ENCODE measurements at places on chromosomes 3 and 15.

DNA sequence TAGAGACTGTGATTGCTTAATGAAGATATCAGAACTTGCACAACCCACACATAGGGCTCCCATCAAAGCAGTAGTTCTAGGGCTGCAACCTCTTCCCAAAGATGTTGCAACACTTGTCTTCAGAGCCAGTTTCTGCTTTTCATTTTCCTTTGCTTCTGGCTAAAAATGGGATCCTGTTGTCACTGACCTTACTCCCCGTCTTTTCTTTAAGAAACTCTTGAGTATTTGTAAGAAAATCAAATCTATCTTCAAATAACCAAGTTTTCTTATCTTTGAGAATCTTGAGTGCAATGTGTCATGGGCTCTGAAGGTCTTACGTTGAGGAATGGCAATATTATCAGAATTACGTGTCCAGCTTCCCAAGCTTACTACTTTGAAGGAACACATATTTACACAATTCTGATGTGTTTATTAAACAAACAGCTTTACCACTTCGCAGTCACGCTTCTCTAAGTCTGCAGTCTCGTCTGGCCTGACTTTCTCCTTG is 24.1 kb downstream of the CACNA1D start:
- DNase-seq, result no peak

GRCh38 chr15:49135342-49135857 is 20.0 kb downstream of the COPS2 start:
- no peak for DNase-seq

- DNase-seq, result no peak
Measured at GRCh38 chr15:63369781-63370180, 11.9 kb downstream of the CA12 start.

DNA sequence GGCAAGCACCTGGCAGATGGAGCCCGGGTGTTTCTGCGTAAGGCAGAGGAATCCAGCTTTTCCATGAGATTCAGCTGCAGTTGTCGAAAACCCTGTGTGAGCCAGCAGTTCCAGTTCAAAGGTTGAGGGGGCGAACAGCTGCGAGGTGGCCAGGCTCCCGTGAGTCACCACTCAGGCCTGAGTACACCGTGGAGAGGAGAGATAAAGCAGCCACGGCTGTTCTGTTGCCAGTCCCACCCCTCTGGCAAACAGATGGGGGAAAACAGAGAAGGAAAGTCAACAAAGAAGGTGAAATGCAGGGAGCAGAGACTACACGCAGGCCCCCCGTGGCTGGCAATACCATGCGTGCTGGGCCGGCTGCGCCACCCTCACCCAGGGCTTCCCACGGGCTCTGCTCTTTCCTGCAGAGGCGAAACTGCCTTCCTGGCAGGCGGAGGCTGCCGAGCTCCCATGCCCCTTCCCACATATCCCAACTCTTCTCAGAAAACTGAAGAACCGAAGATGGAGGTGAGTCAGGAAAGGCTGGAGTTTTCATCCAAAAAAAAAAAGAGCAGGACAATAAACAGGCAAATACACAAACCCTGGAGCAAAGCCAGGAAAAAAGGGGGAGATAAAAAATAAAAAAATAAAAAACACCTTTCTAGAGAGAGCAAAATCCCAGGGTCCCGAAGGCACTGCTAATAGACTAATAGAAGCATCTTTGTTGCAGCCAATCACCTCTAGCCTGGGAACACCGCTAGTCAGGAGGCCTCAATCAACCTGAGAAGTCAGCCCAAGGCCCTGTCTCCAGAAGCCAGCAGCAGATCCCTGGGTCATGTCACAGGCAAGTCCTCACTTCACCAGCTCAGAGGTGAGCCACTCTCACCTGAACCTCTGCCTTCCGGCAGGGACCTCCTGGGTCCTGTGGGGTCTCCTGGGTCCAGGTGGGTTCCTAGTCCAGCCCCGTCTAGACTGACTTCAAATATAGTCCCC is 37.7 kb downstream of the FAM174B start:
- no peak for DNase-seq

GRCh38 chr3:18559331-18559842 is 134.2 kb upstream of the SATB1 start:
- peak; percentile 47 for DNase-seq

- DNase-seq, result no peak
Measured at GRCh38 chr3:49469037-49469935, 781 bp upstream of the DAG1 start.

DNA sequence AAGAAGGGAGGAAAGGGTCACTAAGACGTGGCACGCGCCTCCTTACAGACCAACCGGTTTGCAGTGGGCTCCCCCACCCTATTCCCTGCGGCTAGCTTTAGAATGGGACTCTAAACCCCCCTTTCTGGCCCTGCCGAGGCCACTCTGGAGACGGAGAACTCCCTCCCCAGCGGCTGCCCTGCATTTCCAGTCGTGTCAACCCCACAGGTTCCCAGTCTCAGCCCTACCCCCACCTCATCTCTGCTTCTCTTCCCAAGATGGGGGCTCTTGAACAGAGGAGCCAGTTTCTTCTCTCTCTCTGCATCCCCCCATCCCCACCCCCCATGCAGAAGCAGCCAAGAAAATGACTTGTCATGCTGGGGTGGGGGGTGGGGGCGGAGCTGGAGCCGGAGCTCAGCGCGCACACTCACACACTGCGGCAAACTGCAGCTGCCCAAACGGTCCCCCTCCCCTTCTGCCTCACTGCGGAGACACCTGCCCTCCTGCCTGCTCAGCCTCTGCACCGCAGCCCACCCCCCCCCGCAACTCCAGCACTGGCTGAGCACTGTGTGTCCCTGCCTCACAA is 871 bp downstream of the MAP1A start:
- DNase-seq, result peak; percentile 14

DNA sequence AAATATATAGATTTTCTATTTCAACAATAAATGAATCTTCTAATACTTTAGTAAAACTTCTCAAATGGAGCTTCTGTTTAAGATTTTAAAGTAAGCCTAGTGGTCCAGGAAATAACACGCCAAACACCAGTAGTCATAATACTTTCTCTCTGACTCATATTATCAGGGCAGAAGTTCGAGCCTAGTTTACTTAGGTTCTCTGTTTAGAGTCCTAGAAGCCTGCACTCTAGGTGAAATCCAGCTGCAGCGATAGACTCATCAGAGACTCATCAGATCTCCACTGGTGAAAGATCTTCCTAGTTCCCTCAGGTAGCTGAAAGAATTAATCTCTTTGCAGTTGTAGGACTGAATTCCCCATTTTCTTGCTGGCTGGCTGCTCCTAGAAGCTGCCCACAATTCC is 552.5 kb upstream of the ROBO2 start:
- no peak for DNase-seq

- no peak for DNase-seq
Measured at GRCh38 chr3:109339197-109339596, 1.9 kb upstream of the DPPA4 start.

GRCh38 chr3:194961149-194961548 is 275.5 kb downstream of the FAM43A start:
- no peak for DNase-seq

DNA sequence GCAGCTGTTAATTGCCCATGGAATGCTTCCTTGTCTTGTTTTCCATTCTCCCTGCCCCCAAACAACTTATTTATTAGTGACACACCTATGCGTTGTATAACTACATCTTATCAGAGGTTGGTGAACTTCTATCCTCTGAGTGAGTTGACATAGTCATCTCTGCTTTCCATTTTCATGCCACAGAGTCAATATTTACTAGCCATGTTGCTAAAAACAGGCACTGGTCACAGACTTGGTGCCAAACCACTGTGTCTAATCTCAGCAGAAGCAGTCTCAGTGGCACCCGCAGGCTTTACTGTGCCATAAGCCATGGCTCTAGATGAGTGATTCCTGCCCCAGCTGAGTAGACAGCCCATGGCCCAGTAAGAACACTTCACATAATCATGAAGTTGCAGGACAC is 26.5 kb downstream of the DAPK2 start:
- no peak for DNase-seq

GRCh38 chr3:144308396-144308795 is 336.8 kb downstream of the DIPK2A start:
- DNase-seq, result no peak

GRCh38 chr3:163622384-163622783 is 1455.9 kb downstream of the SI start:
- no peak for DNase-seq

GRCh38 chr15:56640127-56640526 is 93.2 kb downstream of the ZNF280D start:
- DNase-seq, result no peak

- no peak for DNase-seq
Measured at GRCh38 chr15:65115086-65115485, at the start of gene UBAP1L. UBAP1L (minus strand) TSS chr15:65115200; CDS start chr15:65106215, 8,985 bp downstream.

GRCh38 chr15:96200357-96200967 is 130.0 kb upstream of the NR2F2 start:
- DNase-seq, result no peak

- DNase-seq, result peak; percentile 26
Measured at GRCh38 chr3:36876181-36876936, 68.5 kb downstream of the TRANK1 start.

- no peak for DNase-seq
Measured at GRCh38 chr3:3586336-3586735, 212.9 kb upstream of the LRRN1 start.

DNA sequence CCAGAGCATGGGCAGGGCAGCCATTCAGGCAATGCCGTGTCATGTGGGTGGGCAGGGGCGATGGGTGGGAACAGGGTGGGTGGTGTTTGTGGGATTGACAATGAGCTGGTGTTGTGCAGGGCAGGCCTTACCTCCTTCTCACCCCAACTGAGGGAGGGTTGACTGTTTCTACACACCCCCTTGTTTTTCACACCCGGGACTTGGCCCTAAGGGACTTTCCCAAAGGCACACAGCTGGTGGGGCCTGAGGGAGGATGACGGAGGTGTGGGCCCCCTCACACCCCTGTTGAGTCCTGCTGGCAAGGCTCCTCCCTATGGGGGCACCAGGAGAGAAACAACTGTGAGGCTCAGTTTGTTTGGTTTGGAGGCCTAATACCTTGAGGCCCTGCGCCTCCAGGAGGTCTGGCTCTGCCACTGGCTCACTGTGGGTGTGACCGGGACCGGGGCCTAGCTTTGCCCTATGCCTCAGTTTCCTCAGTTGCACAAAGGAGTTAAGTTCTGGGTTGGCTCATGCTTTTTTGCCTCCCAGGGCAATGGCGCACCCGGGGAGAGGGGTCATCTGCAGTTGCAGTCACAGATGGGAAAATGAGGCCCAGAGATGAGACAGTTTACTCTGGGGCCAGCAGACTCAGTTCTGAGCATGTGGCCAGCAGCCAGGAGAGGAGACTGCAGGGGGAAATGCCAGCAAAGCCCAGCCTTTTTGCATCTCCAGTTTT is 5.1 kb upstream of the DNAH1 start:
- peak; percentile 63 for DNase-seq

DNA sequence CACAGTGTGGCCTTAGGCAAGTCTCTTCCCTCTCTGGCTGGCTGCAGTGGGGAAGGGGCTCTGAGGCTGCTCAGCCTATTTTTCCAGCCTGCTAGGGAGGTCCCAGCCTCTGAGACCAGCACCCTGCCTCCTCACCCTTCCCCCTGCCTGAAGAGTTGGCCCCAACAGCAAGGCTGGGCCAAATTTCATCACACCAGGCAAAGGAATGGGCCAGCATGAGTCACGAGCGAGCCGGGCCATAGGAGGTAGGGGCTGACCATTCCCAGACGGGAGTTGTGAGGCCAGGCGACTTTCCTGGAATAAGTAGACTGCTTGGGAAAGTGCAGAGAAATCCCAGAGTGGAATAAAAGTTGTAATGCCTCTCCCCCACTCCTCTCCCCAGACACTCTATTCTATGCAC is 5.7 kb upstream of the FBLN2 start:
- DNase-seq, result no peak

- no peak for DNase-seq
Measured at GRCh38 chr3:22980346-22980745, 222.8 kb upstream of the UBE2E2 start.

DNA sequence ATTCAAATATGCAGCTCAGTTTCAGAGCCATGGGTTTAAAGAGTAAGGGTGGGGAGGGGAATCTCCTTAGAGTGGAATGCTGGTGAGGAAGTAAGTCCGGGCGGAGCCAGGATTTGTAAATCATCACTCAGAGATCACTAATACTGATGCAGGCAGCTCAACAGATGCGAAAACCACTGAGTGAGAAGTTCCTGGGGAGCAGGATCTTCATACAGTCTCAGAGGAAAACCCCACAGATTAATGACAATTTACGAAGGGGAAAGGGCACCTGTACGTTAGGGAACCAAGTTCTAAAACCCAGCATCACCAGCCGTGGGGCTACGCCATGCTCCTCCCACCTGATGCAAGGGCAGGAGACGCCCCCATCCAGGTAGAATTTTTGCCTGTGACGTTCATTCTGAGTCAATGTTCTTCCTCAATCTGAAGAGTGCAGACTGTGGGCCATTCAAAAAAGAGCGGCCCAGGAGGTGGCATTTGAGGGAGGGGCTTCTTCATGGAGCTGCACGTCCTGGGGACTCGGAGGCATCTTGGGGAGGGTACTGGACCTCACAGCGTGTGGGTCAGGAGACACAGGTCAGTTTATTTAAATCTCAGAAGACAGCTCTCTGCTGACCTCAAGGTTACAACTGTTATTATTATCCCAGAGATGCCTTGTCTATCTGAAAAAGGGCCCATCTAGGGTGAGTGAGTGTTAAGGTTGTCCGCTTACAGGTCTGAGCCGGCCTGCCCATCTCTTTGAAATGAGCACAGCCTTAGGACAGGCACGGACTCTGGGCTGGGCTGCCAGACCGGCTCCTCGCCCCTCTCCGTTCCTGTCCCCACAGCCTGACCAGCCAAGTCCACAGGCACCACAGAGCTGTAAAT is 228.0 kb downstream of the XXYLT1 start:
- no peak for DNase-seq

DNA sequence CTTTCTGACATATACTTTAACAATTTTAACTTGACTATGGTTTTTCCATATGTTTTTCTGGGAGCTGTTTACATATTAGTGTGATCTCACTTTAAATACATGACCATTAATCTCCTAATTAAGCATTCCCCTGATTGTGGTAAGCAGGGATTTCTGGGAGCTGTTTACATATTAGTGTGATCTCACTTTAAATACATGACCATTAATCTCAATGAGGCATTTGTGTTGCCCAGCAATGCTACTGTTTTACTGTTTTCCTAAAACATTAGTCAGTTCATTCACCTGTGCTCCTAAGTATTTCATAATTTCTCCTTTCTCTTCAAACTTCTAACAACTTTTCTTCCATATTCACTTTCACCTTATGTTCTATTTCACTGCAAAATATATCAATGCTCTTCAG is 3.6 kb upstream of the GRAMD1C start:
- no peak for DNase-seq

GRCh38 chr3:149374793-149375500 is 2.5 kb downstream of the TM4SF1 start:
- no peak for DNase-seq

Measured in activated naive CD4-positive, alpha-beta T cell treated with anti-CD3 and anti-CD28 coated beads for 36 hours (primary cell).